ENCODE measurements at places on chromosomes 12 and 14. TPM values are rescaled to one million over a fixed set of nuclear protein-coding genes. Genes with fewer than 3 reads are reported as not detected.

DNA sequence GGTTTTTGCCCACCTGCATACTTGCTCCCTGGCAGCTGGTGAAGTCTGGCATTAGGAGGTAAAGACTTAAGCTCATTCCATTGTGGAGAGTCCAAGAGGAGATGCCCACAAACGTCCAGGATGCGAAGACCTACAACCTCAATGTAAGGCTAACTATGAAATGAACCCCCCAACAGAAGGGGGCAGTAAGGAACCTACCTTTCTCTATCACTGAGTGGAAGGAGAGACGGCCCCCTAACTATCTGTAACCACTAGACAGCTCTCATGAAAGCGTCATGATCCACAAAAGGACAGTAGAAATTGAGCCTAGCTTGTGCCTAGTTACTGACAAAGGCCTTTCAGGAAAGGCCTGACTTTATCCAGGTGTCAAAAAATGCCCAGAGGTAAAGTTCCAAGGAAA lies 55.3 kb downstream of the ZFYVE21 start:
- DNase-seq: no peak

DNA sequence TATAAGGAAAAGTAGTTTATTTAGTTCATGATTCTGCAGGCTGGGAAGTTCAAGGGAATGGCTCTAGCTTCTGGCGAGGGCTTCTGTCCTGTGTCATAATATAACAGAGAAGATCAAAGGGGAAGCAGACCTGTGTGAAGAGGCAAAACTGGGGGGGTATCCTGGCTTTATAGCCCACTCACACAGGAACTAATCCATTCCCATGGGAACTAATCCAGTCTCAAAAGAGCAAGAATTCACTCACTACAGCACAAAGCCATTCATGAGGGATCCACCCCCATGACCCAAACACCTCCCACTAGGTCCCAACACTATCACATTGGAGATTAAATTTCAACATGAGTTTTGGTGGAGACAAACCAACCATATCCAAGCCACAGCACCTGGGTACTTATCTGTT lies 6.9 kb downstream of the ALDH6A1 start:
- DNase-seq: no peak

- no peak for DNase-seq
Observed at GRCh38 chr14:24851406-24851805, 198.5 kb downstream of the STXBP6 start.

- DNase-seq: no peak
Observed at GRCh38 chr12:24467226-24467625, 481.7 kb downstream of the BCAT1 start.

GRCh38 chr12:113328368-113328889 lies 6.5 kb downstream of the SLC8B1 start:
- DNase-seq: no peak

GRCh38 chr14:54593860-54594259 lies 26.9 kb downstream of the SAMD4A start:
- no peak for DNase-seq

GRCh38 chr14:36091096-36091495 lies 85.4 kb downstream of the PTCSC3 start:
- DNase-seq: no peak

DNA sequence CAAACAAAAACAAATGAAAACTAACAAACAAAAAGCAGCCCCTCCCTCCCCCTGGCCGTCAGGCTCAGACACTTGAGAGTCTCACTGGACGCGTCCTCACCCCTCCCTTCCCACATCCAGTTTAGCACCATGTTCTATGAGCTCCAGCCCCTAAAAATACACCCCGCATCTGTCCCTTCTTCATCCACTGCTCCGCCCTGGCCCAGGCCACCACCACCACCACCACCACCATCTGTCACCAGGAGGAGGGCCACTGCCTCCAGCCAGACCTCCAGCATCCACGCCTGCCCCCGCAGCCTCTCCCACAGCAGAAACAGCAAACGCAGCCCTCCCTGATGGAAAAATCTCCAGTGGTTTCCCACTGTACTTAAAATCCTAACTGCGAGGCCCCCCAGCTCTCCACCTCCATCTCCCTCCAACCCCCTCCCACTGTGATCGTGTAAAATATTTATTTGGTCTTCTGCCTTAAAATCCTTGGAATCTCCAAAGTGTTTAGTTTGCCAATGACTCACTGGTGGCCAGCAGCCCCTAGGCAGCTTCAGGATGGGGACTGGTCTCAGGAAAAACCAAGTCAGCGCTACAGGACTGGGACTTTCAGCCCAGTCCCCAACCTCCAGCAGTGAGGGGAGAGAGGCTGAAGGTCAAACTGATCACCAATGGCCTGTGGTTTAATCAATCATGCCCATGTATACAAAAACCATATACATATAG lies 95.1 kb downstream of the SCARB1 start:
- no peak for DNase-seq

DNA sequence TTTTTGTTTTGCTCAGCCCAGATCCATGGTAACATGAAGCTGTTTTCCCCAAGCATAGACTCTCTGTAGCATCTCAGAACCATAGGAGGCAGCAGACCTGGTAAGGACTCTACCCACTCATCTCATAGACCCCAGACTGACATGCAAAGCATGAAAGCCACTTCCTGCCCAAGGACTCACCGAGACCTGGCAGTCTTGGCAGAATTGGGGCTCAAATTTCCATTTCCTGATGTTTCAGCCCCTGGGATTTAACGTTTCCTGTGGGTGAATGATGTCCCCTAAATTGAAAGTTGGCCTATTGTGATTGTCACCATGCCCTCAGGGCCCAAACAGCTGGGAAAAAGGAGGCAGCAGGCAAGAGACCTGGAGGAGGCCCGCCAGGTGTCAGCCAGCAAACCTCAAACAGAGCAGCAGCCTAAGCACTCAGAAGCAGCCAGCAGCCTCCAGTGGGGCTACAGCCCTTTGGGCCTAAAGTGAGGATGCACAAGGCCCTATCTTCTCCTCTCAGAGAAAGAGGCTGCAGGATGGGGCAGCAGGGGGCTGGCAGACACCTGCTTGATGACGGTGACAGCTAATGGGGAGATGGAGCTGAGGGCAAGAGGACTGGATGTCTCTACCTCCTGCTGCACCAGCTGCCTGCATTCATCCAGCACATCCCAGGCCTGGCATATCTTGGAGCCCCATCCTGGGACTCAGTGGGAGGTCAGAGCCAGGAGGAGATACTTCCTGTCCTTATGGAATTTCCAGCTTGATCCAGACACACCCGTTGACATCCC lies 8.5 kb downstream of the KRT85 start:
- DNase-seq: no peak

- DNase-seq: no peak
Observed at GRCh38 chr14:38150075-38150474, 57.6 kb upstream of the SSTR1 start.

- DNase-seq: no peak
Observed at GRCh38 chr12:80441921-80442320, 2.1 kb upstream of the PTPRQ start.

DNA sequence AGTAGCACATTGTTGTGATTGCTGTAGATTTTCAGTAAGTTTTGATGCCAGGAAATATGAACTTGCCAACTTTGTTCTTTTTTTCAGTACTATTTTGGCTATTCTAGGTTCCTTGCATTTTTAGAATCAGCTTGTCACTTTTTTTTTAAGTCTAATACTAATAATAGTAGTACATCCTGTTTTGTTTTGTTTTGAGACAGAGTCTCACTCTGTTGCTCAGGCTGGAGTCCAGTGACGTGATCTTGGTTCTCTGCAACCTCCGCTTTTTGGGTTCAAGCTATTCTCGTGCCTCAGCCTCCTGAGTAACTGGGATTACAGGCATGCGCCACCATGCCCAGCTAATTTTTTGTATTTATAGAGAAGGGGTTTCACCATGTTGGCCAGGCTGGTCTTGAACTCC lies 16.5 kb downstream of the PWP1 start:
- DNase-seq: no peak

GRCh38 chr14:30362369-30363218 lies 196.4 kb upstream of the G2E3 start:
- DNase-seq: no peak

GRCh38 chr14:28577187-28577586 lies 189.4 kb upstream of the FOXG1 start:
- DNase-seq: no peak

DNA sequence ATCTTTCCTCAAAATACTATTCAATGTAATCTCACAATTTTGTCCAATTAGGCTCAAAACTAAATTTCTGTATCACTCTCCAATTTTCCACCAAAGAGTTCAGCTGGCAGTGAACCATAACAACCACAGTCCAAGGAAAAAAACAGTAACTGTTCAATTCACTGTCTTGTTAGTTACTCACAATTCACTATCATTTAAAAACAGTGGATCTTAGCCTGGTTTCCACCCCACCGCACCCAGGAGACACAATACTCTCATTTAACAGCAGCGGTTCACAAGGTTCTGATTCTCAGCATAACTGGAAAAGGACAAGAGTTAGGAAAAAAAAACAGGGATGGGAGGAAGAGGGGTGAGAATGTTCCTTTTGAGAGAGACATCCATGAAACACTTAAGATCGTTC lies 40.5 kb downstream of the MED13L start:
- no peak for DNase-seq

DNA sequence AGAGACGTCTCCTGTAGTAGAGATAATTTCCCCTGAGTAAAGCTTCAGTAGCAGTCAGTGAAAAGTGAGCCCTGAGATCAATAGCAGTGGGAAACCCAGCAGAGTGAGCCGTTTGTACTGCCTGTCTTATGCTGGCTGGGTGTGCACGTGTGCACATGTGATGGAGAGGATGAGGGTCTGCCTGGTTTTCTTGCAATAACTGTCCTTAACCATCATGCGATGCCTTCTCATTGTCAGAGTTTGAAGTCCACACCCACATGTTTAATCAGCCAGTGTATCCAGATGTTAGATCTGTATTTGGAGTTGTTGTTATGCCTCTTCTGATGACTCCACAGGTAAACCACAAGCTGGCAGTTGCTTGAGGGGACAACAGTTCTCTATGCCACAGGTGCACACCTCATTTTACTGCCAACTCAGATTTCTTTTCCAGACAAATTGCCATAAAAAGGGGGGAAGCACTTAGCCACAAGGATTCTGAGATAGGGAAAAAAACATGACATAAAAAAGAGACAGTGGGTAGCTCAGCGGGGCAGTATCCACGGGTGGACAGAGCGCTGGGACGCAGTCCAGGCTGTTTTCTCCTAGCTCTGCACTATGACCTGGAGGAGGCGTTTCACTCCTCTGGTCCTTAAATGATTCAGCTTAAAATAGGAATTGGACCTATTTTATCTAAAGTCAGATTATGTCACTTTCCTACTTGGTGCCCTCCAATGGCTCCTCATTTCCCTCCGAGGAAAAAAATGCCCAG lies 192.3 kb downstream of the ANO6 start:
- DNase-seq: no peak

- DNase-seq: no peak
Observed at GRCh38 chr12:75542942-75543341, 31.5 kb upstream of the KRR1 start.

DNA sequence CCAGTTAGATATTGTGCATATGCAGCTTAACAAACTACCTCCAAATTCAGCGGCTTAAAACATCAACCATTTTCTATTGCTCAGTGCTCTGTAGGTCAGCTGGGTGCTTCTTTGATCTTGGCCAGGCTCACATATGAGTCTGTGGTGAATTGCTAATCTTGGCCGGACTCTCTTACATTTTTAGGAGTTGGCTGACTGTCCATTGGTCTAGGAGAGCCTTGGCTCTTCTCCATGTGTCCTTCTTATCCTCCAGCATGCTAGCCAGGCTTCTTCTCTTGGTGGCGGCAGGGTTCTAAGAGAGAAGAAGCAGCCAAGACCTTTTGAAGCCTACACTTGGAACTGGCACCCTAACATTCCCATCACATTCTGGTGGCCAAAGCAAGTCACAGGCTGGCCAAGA lies 174.3 kb upstream of the PWP1 start:
- DNase-seq: no peak

- no peak for DNase-seq
Observed at GRCh38 chr12:58424735-58425392, 483.5 kb downstream of the ATP23 start.

DNA sequence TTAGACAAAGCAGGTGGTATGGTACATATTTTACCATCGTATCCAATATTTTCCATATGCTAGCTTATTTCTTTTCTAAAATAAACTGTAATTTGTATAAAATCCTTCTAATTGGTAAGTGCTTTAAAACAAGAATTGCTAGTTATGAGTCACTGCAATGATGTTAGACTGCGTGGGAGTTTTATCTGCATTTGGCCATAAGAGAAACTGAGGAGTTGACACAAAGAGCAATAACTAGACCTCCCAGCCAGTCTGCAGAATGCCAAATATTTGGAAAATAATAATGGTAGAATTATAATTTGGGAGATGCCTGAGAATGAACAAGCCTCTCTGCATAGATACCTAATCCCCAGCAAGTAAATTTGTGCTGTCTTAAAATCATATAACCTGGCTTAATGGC lies 61.7 kb upstream of the PTPRR start:
- DNase-seq: no peak

DNA sequence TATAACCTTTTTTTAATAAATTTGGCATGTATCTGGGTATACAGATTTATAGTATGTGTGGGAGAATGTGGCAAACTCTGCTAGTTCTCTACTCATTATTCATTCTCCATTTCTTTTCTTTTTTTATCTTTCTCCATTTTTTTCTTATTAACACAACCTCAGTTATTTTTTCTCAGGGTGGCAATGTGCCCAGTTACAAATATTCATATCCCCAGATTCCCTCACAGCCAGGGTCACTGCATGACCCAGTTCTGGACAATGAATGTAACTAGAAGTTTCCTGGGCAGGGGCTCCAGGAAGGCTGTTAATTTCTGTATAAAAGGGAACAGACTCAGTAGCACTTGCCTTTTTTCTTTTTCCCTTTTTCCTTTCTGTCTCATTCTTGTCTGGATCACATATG lies 95.6 kb downstream of the VCPKMT start:
- DNase-seq: no peak

- no peak for DNase-seq
Observed at GRCh38 chr12:112283546-112283945, 98.7 kb downstream of the HECTD4 start.

DNA sequence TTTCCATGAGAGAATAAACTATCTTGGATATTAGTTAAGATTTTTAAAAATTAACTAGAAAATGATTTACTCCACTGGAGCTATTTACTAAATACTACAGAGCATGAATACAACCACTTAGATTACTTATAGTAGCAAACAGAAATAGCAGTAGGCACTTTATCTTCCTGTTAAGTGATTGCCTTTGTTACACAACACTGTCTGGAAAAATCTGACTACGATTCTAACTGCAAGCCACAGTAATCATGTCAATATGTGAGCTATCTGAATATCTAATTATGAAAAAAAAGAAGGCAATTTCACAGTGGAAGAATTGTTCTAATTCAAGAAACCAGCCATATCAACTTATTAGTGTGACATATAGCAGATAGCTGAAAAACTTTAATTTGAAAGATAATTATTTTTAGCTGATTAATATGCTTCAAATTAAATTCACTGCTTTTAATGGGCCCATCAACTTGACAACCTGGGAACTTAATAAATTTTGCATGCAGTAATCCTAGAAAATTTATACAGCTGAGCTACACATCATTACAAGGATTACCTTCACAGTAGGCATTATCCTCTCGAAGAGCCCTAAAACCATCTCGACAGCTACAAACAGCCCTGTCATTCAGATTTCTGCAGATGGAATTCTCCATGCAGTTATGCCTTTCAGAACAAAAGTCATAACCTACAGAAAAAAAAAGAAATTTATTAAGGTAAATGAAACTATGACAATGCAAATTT lies 172.8 kb downstream of the NELL2 start:
- DNase-seq: no peak

Gene SLC7A7
- 24.9 TPM for total RNA-seq

Gene NTF3
- total RNA-seq: not detected

Gene KRT8
- total RNA-seq: 1,016 TPM

Gene AKAP6
- total RNA-seq: 16.7 TPM

Gene FOXN4
- not detected for total RNA-seq

Gene TSPAN9
- total RNA-seq: 4.2 TPM

Gene TMEM30B
- 69.4 TPM for total RNA-seq

Gene CLEC12A
- 0.27 TPM for total RNA-seq

All from transverse colon (tissue), 4 donors.